ENCODE measurements at places on chromosomes 4 and X.

GRCh38 chrX:131910586-131910985 lies 112.5 kb upstream of the STK26 start:
- no peak for DNase-seq

DNA sequence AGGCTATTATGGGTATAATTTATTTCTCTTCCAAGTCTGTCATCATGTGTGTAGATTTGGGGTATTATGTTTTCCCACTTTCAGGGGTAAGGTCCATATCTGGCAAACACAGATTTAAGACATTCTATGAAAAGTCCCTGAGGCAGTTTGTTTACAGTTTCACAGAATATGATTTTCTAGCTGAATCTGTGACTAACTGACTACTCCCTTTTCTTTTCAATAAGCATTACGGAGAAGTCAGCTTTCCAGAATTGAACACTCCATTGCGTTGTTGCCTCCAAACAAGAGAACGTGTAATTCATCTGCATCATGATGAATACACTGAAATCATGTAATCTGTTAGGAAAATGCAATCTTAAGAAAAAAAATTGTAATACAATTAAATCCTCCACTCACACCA lies 226.7 kb upstream of the SFRP2 start:
- no peak for DNase-seq

DNA sequence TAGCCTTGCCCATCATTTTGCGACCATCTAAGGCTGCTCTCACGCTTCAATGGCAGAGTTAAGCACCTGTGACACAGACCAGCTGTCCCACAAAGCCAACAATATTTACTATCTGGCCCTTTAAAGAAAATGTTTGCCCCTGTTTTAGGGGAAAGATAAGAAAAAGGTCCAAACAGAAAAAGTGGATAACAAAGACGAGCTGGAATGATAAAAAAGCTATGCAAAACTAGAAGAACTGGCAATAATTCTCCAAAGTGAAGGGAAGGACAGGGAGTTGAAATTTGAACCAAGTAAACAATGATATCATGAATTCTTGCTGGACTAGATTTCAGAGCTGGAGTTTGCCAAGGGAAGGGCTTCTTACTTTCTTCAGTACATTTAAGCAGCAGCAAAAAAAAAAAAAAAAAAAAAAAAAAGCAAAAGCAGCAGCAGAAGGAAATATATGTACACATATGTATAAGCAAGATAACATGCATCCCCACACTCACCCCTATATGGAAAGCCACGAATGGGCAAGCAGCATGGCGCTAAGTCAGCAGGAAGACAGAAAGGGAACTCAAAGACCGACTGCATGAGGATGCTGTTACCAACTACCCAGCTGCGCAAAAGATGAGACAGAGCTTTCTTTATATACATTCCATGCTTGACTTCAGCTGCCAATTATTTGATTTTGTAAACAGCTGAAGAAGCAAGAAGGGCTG lies 12.5 kb downstream of the TRAPPC2 start:
- no peak for DNase-seq

DNA sequence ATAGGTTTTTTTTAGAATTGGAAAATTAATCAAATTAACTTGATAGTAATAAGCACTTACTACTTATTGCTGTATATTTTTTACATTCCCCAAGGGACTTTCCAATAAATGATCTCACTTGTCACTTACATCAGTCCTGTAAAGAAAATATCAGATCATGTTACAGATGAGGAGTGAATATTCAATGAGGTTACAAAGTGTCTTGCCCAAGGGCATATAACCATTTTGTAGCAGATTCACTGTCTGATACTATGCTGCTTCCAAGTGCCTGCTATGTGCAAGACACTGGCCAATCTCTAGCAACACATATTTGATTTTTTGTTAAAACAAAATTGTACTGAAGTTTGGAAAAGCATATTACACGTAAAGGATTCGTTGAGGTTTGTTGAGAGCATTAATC lies 1287.7 kb downstream of the FAM133A start:
- no peak for DNase-seq

- DNase-seq = no peak
Observed at GRCh38 chr4:148850257-148850995, 408.2 kb upstream of the NR3C2 start.

DNA sequence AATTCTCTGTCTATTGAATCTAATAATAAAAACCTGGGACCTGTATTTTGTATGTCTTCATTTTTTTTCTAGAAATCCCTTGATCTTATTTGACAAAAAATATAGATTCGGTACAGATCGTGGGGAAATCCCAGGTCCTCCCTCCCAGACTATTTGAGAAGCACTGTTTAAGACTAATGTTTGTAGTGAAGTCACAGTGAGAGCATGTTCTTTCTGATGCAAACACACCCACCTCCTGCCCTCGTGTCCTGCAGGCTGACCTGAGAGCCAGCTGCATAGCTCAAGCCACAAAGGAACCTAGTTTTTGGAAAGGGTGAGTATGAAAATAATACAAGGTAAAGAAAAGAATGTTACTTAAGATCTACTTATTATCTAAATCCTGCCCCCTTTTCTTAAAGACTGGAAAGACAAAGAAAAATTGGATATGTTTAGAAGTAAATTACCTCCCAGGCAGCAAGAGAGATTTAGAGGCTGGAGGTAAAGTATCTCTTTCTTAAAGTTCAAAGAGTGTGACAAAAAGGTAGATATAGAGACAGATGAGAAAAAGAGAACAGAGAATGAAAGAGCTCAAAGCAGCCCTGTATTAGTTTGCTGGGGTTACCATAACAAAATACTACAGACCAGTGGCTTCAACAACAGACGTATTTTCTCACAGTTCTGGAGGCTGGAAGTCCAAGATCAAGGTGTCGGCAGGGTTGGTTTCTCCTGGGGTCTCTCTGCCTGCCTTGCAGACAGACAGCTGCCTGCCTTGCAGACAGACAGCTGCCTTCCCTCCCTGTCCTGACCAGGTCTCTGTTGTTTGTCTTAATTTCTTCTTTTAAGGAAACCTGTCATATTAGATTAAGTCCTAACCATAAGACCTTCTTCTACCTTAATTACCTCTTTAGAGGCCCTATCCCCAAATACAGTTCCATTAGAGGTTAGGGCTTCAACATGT lies 20.4 kb upstream of the DCTD start:
- DNase-seq = no peak

DNA sequence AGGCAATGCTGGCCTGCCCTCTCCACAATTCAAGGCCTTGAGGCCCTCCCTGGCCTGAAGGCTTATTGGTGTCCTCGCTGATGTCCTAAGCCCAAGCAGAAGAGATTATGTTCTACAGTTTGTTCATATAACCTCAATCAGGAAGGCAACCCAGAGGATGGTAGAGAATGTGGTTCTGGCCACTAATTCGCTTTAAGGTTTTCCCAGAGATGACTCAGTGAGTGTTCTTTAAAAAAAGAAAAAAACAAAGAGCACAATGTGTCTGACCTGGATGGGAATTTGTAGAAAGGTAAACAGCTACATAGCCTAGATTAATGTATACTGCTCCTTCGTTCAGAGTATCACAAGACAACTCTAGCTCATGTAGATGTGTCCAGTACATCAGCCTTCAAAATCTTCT lies 66.0 kb downstream of the MANBA start:
- no peak for DNase-seq

GRCh38 chr4:67201334-67201733 lies 344.0 kb downstream of the CENPC start:
- DNase-seq = no peak

DNA sequence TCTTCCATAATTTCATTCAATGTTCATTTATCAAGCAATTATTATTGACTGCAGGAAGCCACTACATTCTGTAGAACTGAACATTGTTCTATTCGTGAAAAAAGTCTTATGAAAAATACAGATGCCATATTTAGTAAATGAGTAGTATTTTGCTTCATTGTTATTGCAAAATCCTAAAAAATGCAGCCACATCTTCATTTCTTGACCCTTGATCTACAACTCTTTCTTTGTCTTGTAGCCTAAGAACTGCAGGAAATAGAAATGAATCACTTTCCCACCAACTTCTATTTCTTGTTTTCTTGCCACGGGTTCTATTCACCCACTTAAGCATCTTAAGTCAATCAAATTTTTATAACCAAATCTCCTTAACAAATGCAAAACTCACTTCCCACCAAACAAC lies 63.3 kb downstream of the KCNIP4 start:
- DNase-seq = no peak

DNA sequence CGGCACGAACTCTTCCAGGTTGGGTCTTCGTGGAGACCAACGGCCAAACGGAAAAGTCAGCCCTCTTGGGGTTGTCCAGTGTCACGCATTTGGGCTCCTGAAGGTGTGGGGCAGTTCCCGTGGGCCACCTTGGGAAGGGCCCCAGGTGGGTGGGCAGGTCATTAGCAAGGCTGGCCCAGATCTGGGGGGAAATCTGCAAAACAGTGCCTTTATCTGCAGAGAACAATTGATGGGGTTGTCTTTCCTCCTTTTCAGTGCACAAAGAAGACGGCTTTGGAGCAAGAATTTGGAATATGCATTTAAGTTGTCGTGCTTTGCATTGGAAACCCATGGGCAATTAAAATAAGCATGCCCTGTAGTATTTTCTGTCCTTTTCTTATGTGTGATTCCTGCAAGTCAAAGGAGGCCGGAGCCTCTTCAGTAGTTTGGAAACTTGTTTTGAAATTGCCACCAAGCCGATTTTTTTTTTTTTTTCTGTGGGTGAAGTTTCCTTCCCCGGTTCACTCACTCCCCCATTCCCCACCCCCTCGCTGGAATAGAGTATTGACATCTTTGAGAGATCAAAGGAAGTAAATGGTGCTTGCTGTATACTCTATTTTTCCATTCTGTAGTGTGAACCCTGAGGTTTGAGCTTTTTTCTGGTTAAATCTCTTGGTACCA lies 9.8 kb downstream of the ZIC3 start:
- DNase-seq = peak; percentile 41

GRCh38 chr4:91243132-91243531 lies 1060.6 kb upstream of the GRID2 start:
- DNase-seq = no peak

GRCh38 chrX:662126-662525 lies 31.5 kb downstream of the SHOX start:
- no peak for DNase-seq

DNA sequence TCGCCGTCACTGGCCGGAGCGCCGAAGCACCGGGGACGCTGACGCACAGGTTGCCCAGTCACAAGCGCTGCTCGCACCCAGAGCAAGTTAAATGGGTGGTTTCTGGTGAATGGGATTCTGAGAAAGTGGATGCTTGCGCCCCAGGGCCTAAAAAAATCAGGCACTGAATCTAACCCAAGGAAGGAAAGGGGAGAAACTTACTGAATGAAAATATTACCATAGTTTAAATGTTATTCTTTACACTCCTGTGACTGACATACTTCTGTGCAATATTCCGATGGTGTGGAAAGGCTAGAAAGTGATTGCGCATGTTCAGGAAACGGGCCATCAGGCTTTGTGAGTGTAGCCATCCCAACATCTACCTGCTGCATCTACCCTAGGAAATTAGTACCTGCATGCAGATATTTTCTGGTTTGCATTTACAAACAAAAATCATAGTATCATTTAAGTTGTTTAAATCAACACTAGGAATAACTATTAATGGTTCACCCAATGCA lies 838 bp upstream of the ABCG2 start:
- no peak for DNase-seq

DNA sequence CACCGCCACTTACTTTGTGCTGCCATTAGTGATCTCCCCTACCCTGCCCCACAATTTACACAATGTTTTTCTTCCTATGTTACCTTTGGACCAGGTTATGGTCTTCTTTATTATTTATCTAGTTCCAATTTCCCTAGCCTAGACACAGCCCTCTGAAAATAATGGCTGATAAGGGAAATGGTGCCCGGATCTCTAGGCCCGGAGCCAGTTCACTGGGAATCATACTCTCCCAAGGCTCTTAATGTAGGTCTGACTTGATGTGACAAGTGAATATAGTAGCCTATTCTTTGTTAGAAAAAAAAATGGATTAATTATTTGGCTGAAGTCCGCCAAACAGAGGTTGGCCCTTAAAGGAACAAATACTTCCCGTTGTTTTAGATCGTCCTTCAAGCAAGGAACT lies 208.0 kb downstream of the RELL1 start:
- no peak for DNase-seq

GRCh38 chr4:137378821-137379220 lies 153.5 kb downstream of the PCDH18 start:
- DNase-seq = no peak

GRCh38 chr4:171582961-171583581 lies 230.1 kb upstream of the GALNTL6 start:
- no peak for DNase-seq

GRCh38 chr4:20445933-20446723 lies 194.4 kb downstream of the SLIT2 start:
- DNase-seq = peak; percentile 64

DNA sequence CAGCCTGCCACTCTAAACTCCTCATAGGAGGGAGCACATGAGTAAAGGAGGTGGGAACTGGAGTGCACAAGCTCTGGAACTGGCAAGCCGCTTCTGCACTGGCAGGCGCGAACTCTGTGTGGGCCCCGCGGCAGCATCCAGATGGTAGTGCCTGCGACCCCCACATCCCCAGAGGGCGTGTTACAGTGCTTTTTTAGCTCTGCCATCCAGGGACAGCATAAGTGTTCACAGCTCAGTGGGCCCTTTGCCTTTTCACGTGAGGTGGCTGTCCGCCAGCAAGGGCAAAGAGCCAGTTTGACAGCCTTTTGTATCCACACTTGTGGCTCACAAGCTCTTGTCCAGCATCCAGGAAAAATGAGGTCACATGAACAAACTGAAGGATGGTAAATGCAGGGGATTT lies 581.6 kb upstream of the DIAPH2 start:
- no peak for DNase-seq

DNA sequence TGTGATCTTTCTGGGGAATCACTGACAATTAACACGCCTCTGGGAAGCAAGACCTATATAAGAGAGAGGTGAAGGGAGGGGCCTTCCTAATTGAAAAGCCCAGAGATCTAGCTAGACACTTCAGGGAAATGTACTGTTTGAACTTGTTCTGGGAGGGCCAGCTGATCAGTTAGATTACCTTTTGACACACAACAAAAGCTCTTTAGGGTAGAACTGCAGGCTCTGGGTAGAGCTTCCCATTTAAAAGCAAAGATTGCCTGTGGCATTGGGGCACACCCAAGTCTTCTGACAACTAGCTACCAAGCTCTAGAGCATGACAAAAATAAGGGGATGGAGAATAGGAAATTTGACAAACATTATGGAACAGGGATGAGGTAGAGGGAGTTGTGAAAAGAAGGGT lies 26.3 kb downstream of the AREG start:
- DNase-seq = no peak

DNA sequence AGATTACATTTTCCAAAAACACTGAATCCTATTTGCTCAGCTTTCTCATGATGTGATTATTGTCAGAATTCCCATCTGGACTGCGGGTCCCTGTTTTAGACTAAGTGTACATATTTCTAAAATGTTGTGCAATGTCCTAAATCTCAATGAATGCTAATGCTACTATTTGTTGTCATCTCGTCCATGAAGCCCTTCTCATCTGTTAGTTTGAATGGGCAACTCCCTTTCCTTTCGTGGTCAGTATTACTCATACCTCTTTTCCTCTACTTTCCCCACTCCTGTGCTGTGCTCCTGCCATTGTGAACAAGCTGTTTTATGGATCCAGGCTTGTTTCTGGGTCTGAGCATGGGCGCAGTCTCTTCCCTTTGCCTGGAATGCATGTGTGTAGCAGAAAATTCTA lies 91.0 kb downstream of the MID1 start:
- no peak for DNase-seq

Measured in neural progenitor cell (in vitro differentiated cells).